ENCODE measurements at places on chromosomes 3 and 15. TPM values are rescaled to one million over a fixed set of nuclear protein-coding genes. Genes with fewer than 3 reads are reported as not detected.

GUCA1C gene
- not detected for total RNA-seq

SPATA12 gene
- total RNA-seq: 0.16 TPM

FOXL2 gene
- total RNA-seq: 1.8 TPM

GOLGA8T gene
- not detected for total RNA-seq

CXCR6 gene
- total RNA-seq: not detected

AHSG gene
- total RNA-seq: 237 TPM

Measured in Caco-2 (cell line).